ENCODE measurements at places on chromosomes 1 and 21.

- no peak for DNase-seq
These were observed 188.9 kb downstream of the NRIP1 start for GRCh38 chr21:14875704-14876523.

DNA sequence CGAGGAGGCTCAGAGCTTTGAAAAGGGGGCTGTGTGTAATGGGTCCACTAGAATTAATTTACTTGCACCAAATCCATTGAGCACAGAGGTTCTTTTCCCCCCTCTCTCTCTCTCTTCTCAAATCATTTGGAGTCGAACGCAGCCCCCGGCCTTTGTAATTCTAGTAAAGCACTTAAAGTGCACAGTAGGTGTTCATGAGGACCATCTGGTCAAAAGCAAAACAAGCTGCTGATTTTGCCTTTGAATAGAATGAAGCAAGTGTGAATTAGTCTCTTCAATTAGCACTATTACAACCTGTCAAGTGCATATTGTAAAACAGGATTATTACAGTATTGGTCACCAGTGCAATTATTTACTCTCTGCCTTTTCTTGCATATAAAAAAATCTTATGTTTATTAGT is 259.9 kb downstream of the FAF1 start:
- no peak for DNase-seq

- DNase-seq: no peak
These were observed 231.0 kb downstream of the RERE start for GRCh38 chr1:8586438-8586837.

DNA sequence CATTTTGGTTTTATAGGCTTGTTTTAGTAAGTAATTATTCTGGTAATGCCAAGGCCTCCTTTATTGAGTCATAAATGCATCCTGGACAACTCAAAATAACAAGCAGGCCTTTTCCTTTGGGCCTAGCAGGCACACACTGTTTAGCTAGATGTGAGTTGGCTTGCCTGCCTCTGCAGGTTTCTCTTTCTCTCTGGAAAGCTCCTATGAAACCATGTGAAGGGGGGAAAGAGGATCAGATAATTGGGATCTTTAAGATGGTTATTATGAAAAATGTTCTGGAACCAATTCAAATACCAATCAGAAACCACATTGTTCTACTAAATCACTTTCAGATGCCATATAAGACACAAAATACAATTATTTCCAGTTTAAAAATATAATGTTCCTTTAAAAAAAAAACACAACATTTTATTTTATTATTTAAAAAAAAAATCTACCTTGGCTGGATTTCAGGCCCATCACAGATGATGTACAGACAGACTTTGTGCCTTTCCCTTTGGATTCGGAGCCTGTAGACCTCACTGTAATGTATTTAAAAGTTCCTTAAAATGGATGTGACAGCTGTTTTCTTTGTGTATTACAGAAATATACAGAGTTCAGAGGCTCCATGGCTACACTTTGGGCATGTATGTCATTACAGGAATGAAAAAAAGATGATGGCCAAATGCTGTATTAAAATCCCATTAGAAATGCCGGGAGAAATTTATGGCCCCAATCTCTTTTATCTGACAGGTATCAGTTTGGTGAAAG is 80.2 kb downstream of the NTMT2 start:
- no peak for DNase-seq

- no peak for DNase-seq
These were observed 335.3 kb downstream of the ASTN1 start for GRCh38 chr1:176829261-176829660.

DNA sequence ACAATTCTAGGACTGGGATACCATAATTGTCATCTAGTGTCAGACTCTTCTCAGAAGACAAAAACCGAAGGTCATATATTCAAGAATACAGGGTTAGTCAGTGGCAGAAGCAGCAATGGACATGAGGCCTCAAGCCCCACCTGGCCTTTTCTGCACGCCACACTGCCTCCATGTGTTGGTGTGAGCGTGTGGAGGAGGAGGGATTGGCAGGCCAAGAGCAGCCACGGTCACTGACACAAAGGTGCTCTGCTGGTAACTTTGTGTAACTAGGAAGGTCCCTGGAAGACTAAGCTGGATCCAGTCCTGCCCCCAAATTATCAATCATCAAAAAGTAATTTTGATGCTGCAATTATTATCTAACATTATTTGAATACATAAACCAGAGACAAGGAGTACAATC is 34.9 kb downstream of the HSF2BP start:
- DNase-seq: no peak

DNA sequence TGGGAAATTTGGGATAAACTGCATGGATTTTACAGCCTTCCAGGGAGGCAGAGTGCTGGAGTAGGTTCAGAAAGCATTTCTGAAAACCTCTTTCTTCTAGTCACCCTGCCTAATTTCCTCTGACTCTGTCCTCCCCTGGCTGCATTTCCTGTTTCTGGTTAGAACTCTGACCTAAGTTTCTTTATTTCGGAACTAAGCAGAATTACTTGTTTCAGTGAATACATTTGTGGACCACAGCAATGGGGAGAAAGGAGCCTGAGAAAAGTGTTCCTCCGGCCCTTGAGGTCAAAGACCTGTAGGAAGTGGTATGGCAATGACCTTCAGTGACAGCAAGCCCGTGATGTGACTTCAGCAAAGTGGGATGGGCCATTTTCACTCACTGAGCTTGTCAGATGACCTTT is 173.4 kb upstream of the RUNX1 start:
- DNase-seq: no peak

- DNase-seq: no peak
These were observed 183.6 kb downstream of the S1PR1 start for GRCh38 chr1:101420406-101420805.

GRCh38 chr1:229252228-229252984 is 18.5 kb upstream of the RAB4A start:
- no peak for DNase-seq

DNA sequence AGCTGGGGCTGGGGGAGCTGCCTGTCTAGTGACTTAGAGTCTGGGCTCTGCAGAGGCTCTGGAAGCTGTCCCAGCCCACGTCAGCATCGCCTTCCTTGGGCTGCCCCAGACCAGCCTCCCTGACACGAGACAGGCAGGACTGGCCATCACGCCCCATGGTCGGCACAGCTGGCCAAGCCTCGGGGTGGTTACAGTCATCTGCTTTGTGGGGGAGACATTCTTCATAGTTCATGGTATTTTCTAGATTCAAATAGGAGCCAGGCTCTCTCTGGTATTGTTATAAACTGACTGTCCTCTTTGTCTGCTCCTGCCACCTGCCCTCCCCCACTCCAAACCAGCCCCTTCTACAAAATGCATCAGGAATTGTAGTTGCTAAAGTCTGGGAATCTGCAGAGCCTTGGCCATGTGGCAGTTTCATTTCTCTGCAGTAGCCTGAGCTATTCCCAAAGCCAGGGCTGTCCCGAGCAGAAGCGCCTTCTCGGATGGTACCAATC is 29.4 kb downstream of the OLFML2B start:
- no peak for DNase-seq

DNA sequence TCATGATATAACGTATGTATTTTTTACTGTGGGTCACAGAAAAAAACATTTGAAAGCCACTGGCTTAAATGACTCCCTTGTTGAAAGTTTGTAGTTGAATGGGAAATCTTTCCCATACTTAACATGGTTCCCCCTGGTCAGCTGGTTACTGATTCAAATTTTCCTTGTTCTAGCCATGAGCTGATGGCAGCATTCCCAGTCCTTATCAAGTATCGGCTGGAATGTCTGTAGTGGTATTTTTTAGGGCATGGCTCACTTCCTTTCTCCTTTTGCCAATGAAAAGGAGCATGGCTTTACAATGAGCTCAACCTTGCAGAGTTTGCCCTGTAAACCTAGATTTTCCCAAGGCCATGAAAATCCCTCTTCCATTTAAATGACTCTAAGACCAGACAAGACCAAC is 55.7 kb downstream of the GIPC2 start:
- no peak for DNase-seq

DNA sequence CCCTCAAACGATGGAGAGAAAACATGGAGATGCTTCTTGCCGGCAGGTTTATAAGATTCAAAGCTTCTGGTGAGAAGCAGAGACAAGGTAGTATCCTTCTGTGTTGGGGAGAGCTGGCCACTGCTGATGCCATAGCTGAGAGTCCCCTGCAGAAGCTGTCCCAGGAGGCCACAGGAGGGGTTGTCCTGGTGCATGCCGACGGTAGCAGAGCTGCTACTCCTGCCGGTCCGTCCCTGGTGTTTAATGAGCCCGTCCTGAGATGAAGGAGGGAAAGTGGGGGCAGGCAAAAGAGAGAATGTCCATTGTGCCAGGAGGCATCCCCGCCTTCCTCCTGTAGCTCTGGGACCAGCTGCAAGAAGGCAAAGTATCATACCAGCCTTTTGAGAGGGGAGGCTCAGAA is 10.4 kb upstream of the C2CD2 start:
- no peak for DNase-seq

DNA sequence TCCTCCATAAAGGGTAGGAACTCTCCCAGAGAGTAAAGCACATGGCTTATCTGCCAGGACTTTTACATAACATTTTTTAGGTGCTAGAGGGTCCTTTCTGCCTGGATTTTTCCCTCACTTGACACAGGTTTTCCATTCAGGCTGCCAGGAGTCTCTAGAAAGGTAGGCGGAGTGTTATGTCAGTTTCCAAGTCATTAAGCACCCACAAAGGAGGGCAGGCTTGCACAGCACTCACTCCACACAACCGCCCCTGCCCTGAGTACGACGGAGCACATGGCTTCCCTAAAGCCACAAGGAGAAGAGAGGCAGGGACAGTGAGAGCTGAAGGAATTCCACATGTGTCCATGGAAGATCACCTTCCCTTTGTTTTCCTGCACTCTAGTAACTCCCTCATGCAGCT is 55.7 kb downstream of the CAPZB start:
- no peak for DNase-seq

DNA sequence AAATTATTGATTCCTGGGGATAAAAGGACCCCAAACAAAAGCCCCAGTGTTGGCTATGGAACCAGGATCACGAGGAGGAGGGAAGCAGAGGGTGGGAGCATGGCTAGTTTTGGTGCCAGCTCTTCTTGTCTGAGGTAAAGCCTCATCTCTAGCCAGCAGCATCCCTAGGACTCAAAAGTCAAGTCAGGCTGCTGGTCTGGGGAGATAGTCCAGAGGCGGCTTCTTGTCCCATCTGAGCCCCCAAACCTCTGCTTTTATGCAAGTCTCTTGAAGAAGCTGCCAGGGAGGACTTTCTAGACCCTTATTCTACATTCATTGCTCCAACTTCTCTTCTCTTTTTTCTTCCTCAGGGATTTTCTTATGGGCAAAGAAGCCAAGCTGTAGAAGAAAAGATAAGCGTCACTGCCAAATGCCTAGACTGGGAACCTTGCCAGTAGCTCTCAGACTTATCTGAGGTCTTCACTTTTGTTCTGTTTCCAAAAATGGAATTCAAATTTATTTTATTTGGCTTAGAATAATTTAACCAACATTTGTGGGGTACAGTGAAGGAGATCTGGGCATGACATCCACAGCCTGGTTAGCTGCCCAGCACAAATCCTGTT is 6.9 kb upstream of the ANKRD35 start:
- DNase-seq: no peak

DNA sequence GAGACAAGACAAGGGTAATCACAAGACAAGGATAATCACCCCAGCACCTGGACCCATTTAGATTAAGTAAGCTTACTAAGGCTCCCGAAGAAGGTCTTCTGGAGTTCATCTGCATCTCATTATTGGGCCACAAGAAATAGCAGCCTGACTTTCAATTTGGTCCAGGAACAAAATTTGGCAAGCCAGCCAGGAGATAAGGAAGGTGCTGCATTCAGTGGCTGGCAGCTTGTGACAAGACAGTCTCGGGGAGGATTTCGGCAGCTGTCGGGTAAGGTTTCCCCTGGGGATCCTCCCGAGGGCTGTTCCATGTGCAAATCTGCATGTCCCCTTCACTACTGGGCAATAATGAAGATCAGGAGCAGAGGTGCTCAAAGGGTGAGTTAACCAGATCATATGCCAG is 195.2 kb downstream of the FCRL5 start:
- peak; percentile 80 for DNase-seq

- DNase-seq: no peak
These were observed 2.1 kb downstream of the KAZN start for GRCh38 chr1:14600405-14601112.

- no peak for DNase-seq
These were observed 1422.9 kb downstream of the KCNT2 start for GRCh38 chr1:195185321-195185720.

DNA sequence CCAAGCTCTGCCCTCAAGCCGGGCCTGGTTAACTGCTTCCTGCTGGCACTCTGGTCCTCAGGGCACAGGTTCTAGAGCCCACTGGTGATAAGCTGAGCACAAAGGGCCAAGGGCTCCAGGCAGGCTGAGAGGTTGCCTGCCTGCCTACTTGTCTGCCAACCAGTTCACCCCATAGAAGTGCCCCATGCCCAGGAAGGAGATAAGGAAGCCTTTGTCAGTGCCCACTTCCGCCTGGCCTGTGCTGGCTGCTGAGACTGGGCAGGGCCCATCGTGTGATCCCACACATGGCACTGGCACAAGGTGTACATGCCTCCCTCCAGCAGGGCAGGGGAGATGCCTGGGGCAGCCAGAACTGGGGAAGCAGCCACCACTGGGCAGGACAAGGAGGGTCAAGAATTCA is 24.1 kb downstream of the SLC9A1 start:
- no peak for DNase-seq

GRCh38 chr1:162300057-162300917 is 76.4 kb downstream of the SPATA46 start:
- DNase-seq: peak; percentile 25

DNA sequence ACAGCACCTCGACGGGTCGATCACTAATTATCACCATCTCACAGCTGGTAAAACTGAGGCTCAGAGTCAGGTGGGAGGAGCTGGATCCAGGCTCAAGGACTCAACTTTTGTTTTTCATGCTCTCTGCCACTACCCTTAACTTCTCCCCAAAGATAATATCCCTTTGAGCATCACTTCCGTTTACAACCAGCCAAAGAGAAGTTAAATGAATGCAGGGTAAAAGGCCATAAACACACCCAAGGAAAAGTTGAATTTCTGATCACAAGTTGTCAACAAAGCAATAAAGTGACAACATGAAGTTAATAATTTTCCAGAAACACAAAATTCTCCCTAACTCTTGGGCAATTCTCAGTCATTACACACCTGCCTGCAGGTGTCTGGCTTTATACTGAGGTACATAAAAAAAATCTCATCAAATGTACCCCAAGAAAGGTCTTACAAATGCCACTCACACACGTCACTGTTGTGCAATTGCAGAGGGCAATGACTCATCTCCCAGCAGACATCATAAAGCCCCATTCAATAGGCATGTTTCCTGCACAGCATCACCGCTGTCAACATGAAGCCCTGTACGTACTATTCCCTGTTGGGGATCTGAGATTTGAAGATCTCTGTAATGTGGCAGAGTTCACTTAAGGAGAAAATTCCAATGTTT is 3.4 kb downstream of the OR2T11 start:
- no peak for DNase-seq

Measured in NCI-H526 (cell line).